ENCODE measurements at places on chromosomes 6 and 20.

- no peak for DNase-seq
Measured at GRCh38 chr6:31870385-31870921, 7.8 kb upstream of the NEU1 start.

DNA sequence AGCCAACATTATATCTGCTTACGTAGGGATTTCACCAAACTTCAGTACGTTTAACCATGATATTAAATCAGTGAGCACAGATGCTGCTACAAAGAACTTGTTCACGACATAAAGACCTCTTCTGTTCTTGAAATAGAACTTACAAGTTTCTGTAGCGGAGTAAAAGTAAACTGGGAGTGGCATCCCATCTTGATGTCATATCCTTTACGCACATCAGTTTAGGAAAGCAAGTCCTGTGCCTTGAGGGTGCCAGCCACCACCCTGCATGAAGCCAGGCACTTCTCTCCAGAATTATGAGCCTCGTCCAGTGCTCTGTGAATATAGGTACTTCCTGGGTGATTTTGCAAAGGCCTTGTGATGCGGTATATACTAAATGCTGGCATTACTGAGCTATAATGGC is 122.6 kb downstream of the BTBD3 start:
- DNase-seq, result no peak

DNA sequence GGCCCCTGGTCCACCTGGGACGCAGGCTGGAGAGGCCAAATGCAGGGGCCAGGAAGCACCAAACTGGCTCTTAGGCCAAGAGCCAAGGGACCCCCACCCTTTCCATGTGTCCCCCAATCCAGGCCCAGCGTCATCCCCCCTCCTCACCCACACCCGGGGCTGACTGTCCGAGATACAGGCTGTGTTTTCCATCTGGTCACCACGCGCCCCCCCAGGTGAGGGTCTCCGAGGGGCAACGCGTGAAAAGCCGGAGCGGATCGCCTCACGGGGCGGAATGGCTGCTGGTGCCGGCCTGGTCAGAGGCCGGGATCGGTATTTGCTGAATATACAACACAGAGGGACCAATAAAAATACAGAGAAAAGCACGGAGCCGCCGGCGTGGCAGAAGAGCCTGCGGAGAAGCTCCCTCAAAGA is 5.2 kb upstream of the ABHD16B start:
- no peak for DNase-seq

- no peak for DNase-seq
Measured at GRCh38 chr20:59575653-59576052, 28.7 kb upstream of the PHACTR3 start.

DNA sequence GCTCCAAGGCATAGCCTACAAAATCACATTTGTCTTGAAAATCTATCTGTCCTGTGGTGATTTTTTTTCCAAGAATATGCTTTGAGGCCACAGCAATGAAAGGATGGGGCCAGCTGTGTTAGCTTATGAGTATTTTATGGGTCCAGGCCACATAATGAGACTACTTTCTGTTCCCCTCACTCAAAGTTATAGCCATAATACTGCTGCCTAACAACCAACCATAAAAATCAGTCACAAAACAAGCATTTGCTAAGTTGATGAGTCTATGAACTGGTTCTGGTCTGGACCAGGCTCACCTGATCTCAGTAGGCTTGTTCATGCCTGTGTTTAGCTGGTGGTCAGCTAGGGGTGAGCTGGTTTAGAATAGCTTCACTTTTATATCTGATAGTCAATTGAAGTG is 192.5 kb upstream of the PLCB4 start:
- DNase-seq, result no peak

DNA sequence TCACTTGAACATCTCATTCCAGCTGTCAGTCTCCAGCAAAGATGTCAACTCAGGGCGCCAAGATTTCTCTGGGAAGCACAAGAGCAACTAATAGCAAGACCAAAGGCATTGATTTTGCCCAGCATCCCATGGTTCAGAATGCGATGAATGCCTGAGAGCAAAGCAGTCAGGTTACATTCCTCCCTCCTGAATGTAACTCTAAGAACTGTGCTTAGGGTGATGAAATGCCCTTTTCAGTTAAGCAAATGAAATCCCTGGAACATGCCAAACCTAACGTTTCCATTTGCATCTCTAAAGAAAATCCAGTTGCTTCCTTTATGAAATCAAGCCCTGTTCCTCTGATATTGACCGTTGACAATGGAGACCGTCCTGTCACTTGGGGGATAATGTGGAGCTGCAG is 224.0 kb upstream of the PLN start:
- no peak for DNase-seq

DNA sequence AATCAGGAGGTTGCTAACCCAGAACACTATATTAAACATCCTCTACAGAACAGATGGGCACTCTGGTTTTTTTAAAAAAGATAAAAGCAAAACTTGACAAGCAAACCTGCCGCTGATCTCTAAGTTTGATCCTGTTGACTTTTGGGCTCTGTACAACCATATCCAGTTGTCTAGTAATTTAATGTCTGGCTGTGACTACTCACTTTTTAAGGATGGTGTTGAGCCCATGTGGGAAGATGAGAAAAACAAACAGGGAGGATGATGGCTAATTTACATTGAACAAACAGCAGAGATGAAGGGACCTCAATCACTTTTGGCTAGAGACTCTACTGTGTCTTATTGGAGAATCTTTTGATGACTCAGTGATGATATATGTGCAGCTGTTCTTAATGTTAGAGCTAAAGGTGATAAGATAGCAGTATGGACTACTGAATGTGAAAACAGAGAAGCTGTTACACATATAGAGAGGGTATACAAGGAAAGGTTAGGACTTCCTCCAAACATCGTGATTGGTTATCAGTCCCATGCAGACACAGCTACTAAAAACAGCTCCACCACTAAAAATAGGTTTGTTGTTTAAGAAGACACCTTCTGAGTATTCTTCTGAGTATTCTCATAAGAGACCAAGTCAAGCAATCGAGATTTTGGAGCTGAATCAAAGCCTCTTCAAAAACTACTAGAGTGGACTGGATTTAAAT is 201.2 kb upstream of the SHLD1 start:
- DNase-seq, result no peak

- no peak for DNase-seq
Measured at GRCh38 chr6:47377971-47378370, 68.3 kb upstream of the TNFRSF21 start.

DNA sequence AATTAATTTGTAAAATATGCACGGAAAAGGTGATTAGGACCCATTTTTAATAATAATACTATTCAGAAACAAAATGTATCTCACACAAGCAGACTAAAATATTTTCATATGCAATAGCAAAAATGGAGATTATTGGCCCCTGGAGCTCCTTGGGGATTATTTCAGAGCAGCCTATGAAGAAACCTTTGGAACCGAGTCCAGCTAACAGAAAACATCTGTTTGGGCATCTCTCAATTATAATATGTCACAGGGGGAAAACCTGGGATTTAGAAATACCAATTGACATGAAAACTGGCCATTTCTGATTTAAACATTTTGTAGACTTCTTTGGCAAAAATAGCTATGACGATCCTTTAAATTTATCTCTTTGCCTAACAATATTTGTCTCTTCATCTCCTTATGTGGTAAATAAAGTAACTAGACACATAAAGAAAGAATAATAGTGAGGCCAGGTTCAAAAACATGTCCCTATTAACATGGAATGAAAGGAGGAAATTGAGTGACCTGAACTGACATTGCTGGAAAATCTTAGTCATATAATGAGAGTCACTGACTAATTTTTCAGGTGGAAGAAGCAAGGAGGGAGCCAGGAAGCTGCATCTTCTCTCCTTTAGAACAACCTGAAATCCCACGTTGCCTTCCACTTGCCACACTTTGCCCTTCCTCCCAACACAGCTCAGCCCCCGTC is 199.0 kb downstream of the SOD2 start:
- DNase-seq, result no peak

DNA sequence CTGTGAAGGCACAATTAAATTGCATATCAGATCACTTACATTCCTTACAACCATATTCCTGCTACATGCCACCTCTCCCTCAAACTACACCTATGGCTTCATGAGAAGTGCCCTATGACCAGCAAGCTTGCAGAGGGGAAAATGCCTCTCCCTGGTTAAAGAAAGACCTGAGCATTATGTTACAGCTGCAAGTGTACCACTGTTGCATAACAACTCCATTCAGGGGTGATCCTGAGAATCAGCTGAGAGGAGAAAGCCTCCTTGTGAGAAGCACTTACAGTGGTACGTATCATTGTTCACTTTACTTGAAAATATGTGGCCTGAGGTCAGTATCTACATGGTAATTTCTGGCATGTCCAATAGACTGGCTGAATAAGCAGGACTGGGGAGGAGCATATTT is 20.0 kb downstream of the PDSS2 start:
- DNase-seq, result no peak

- DNase-seq, result no peak
Measured at GRCh38 chr6:48535582-48536009, 424.6 kb upstream of the PTCHD4 start.

DNA sequence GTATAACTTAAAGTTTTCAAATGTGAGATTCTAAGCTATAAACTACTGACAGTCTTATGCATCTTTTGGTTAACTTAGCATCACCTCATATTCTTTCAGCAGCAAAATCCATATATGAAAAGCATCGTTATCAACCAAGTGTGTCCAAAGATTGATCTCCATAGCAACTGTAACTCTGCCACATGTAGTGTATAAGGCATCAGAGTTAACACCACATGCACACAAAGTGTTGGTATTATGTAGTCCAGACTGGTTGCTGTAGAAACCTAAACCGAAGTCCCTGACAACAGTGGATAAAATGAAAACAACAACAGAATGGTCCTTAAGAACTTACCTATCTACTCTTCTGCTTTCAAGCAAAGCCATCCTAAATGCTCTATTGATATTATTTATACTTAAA is 39.6 kb downstream of the PDSS2 start:
- DNase-seq, result peak; percentile 3

GRCh38 chr6:35728683-35729678 is 7.9 kb upstream of the ARMC12 start:
- peak; percentile 22 for DNase-seq

GRCh38 chr20:14412065-14412681 is 74.8 kb upstream of the FLRT3 start:
- DNase-seq, result no peak

GRCh38 chr20:63641792-63642523 is 11.3 kb downstream of the STMN3 start:
- peak; percentile 97 for DNase-seq

DNA sequence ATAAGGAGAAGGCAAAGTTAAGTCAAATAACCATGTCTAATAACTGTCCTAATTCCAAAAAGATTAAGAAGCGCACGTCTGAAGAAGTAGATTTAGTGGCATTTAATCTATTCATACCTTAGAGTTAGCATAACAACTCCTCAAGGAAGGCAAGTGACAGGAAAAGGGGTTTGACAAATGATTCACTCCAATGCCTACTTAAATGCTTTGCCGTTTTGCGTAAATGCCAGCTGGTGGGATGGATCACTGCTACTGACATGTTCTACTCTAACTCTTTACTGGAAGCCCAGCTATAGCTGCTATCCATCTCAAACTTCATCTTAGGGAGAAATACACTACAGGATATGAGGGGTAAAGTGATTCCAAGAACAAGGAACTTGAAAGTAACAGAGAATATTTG is 347.3 kb upstream of the RUNX2 start:
- no peak for DNase-seq

- DNase-seq, result no peak
Measured at GRCh38 chr20:60752741-60753420, 499.2 kb upstream of the CDH4 start.

GRCh38 chr6:90204327-90205056 is 92.2 kb downstream of the BACH2 start:
- DNase-seq, result no peak

GRCh38 chr20:44694159-44694558 is 21.0 kb upstream of the CCN5 start:
- no peak for DNase-seq

Data from CD4-positive, alpha-beta T cell treated with Interleukin-4 for 4 hours (primary cell).